ENCODE measurements at places on chromosomes 4 and X.

DNA sequence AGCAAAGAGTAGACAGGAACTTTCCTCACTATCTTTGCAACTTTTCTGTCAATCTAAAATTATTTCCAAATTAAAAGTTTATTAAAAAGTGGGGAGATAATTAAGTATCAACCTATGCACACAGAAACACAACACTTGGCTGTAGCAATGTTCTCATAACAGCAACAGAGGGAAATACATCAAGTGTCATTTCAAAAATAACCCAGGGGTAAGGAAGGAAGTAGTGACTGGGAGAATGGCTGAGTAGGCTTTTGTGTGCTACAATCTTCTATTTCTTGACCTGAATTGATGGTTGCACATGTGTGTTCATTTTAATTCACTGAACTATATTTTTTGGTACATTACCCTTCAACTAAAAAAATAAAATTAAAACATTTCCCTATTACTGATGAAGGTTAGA, 67.5 kb downstream of the ABCG2 start:
- no peak for DNase-seq

DNA sequence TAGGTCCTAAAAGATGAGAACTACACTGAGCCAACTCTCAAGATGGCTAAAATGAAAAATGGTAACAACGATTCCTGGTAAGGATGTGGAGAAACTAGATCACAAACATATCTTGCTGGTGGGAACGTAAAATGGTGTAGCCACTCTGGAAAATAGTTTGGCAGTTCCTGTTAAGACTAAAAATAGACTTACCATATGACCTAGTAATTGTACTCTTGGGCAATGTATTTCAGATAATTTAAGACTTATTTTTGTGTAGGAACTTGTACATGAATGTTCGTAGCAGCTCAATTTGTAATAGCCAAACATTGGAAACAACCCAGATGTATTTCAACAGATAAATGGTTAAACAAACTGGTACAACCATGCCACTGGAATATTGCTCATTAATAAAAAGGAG, 106.2 kb downstream of the HDAC8 start:
- DNase-seq, result no peak

GRCh38 chr4:168631241-168632162, 134.7 kb downstream of the PALLD start:
- DNase-seq, result no peak

DNA sequence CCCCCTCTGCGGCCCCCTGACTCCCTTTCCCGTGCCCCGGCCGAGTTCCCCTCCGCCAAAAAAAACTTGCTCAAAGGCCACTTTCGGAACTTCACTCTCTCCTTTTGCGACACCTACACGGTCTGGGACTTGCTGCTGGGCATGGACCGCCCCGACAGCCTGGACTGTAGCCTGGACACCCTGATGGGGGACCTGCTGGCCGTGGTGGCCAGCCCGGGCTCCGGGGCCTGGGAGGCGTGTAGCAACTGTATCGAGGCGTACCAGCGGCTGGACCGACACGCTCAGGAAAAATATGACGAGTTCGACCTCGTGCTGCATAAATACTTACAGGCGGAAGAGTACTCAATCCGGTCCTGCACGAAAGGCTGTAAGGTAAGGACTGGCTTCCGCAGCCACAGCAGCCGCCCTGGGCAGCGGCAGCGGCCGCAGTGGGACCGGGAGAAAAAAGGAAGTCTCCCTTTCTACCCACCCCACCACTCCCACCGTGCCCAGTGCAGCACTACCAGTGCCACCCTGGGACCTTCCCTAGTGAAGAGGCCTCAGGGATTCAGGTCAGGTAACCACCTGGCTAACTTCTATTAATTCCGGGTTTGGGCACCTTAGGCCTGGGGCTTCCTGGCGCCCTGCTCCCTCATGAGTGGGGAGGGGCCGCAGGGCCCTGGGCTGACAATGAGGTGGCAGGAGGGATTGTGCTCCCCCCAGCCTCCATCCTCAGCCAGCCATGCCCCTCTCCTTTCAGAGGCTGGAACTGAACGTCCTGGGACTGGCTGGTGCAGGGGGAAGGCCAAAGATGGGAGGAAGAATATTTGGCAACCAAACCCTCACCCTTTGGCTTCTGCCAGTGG, 1.9 kb downstream of the NALF2 start:
- DNase-seq, result no peak

- DNase-seq, result no peak
Observed at GRCh38 chrX:106927700-106928099, 7.5 kb downstream of the CLDN2 start.

DNA sequence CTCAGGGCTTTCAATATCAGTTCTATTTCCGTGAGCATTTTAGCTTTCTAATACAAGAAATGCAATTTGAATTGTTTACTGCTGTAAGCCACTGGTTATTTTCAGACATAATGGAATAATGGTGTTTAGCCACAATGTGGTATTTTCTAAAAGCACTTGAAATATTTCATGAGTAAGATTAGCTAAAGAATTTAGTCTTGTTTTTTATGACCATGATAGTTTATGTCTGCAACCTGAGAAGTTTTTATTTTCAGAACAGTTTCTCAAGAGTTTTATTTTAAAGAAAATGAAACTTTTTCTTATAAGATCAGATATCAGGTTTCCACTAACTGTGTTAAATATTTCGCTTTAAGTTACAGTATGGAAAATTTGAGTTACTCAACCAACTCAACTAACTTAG, 60.2 kb downstream of the SLIT2 start:
- DNase-seq, result no peak

- DNase-seq, result no peak
Observed at GRCh38 chrX:111086591-111087006, 9.4 kb upstream of the PAK3 start.

DNA sequence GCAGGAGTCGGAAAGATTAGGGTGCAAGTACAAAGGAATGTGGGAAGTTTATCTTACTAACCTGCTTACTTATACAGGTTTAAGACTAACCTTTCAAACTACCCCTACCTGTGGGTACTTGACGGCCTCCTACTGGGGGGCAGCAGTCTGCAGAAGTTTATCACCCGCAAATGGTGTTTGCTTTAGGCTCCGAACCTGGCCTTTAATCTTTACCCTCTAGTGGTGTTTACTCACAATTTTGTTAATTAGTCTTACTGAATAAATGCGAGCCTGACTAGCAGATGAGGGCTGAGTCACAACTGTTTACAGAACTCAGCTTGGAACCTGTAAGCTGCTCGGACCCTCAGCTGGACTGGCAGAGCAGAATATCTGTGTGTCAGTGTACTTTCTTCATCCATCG, 204.2 kb upstream of the GPRIN3 start:
- DNase-seq, result no peak
